Activated CD8-positive, alpha-beta memory T cell treated with anti-CD3 and anti-CD28 coated beads for 48 hours (primary cell): ENCODE measurements at places on chromosomes 7 and 10.

DNA sequence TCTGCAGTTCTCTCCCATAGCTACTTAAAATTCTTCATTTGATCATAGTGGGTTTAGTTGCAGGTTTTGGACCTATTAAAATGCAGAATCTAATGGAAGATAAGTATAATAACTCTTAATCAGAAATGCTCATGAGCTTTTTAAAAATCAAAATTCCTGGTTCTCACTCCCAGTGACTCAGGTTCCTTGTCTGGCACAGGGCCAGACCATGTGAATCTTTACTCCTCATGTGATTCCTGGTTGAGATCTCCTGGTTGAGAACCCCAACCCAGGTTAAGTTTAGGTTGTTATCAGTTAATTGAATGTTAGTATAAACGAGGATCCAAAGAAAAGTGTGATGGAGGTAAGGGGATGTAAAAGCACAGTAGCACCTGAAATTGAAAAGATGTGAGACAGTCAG lies 17.5 kb upstream of the TRUB1 start:
- DNase-seq = no peak

DNA sequence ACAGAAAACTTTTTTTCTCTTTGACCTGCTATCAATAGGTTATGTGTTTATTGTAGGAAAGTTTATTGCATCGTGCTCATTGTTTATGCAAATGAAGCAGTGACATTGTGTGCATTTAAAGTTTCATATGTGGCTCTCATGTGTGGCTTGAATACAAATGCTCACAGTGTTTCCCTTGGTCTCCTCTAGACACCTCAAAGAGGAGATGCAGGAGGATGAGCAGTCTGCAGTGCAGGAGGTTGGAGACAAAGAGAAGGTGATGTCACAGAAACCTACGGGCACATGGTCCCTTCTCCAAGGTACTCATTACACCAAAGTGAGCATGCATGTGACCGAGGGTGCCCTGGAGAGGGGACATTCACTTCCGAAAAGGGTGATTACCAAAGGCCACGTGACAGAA lies 430.2 kb downstream of the INHBA start:
- no peak for DNase-seq

DNA sequence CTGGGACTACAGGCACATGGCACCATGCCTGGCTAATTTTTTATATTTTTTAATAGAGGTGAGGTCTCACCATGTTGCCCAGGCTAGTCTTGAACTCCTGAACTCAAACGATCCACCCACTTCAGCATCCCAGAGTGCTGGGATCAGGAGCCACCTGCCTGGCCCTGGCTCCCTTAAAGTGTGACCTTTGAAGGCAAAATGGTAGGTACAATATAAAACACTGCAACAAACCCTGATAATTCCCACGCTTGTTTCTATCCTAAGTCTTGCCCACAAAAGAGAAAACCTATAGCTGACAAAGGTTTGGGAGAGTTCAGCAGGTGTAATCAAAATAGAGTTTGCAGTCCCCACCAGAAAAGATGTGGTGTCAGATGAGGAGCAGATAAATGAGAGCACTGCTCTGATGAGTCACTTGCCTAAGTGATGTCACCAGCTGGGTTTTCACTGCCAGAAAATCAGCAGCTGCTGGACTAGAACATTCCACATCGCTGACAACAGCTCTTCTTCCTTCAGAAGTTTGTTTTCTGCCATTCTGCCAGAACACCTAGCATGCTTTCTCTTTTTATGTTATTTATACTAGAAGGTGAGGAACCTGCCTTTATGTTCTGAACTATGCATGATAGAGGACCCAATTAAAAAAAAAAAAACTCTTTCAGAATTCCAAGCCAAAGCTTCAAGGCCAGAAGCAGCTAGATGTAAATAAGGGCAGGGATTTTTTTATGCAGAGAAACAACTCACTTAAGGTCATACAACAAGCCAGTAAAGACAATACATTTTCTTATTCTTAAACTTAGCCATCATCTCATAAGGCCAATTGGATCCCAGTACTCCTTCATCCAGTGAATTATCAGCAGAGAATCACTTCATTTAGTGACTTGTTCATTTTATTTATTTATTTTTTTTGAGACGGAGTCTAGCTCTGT lies 18.0 kb downstream of the PURB start:
- DNase-seq = no peak

DNA sequence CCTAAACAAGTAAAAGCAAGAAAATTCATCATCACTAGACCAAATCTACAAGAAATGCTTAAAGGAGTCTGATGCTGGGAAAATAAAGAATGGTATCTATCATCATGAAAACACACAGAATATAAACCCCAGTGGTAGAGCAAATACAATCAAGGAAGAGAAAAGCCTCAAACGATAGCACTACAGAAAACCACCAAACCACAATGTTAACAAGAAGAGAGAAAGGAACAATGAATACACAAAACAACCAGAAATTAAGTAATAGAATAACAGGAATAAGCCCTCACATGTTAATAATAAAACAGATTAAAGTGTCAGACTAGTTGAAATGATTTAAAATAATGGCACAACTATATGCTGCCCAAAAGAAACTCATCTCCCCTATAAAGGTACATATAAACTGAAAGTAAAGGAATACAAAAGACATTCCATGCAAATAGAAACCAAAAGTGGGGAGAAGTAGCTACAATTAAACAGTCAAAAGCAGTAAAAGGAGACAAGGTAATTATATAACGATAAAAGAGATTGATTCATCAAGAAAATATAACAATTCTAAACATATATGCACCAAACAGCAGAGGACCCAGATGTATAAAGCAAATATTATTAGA lies 77.3 kb downstream of the JMJD1C start:
- no peak for DNase-seq

DNA sequence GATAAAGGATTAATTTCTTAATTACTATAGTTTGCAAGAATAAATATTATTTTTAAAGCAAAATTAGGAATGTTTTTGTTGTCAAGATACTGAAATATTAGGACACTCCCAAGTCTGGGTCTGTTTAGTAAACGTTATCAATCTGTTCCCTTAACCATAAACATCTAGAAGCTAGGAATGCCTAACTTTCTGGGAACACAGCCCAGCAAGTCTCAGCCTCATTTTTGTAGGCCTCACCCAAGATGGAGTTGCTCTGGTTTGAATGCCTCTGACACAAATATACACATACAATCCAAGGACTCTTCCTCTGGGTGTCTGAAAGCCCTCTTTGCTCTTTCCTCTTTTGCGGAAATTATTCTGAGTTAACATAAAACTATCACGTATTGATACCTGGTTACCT lies 487.4 kb upstream of the CELF2 start:
- no peak for DNase-seq

DNA sequence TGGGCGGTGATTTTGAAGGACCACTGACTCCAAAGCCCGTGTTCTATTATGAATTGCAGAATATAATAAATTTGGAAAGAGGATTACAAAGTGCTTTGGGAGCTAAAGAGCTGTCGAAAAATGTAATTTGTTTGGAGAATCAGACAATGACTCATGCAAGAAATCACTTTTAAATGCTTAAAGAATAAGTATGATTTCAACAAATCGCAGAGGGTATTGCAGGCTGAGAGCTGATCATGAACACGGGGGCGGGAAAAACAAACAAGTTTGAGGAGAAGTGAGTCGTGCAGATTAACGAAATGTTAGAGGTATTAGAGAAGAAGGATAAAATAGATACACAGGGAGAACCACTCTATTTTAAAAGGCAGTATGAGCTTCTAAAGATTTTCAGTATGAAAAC lies 4.9 kb upstream of the HACD1 start:
- no peak for DNase-seq
